CD4-positive, alpha-beta T cell treated with Interleukin-15 for 4 hours (primary cell): ENCODE measurements at places on chromosomes 7 and 10.

GRCh38 chr7:15504351-15504750 lies 57.5 kb downstream of the AGMO start:
- DNase-seq: no peak

DNA sequence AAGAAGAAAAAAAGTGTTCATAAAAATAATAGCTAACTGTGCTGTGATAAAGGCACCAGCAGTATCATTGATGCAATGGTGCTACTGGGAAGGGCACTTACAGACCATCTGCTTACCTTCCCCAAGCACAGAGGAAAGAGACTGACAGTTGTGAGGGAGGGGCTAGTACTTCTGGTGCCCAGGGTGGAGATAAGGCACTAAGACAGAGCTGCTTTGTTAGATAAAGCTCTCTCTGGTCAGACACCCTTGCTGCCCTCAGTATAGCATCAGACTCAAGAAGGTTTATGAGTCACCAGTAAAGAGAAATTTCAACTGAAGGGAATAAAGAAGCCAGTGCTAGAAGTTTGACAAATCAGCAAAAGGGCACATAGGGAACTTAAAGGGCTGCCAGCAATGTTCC lies 325.6 kb downstream of the HPSE2 start:
- DNase-seq: no peak

GRCh38 chr7:69431626-69432025 lies 166.6 kb upstream of the AUTS2 start:
- no peak for DNase-seq

DNA sequence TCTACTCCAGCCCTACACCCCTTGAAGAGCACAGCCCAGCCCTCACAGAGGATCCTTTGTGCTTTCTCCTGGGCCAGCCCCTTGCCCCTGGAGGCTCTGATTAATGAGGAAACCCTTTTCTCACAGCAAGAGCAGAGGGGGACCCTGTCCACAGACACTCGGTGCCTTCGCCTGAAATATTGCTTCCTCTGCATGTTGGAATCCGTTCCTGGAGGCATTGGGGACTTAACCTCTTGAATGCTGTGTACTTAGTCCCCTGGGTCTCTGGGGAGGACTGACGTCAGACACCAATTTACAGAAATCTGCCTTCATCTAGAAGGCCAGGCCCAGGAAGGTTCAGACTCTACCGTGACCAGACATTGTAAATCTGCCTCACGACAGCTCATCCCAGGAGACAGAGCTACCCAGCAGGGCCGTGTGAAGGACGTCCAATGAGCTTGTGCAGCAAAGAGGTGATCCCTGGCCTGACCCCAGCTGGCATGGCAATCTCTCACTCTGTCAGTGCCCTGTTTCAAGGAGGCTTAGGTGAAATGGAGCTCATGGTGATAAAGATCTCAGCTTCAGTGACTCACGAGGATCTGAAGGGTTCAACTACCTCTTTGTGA lies 8.1 kb upstream of the TMEM72 start:
- DNase-seq: no peak

DNA sequence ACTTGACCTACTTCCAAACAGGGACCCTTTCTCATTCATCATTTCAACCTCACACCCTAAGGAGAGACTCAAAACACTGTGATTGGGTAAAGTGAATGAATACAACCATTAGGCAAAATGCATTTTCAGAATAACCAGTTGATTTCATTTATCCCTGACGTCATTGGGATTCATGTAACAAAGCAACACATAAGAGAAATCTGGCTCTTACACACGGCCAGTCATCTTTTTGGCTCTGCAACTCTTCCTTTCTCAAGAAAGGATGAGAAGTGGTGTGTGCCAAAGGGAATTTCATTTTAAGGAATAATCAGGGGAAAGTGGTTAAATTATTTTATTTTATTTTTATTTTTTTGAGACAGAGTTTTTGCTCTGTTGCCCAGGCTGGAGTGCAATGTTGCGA lies 83.1 kb downstream of the CPVL start:
- no peak for DNase-seq

DNA sequence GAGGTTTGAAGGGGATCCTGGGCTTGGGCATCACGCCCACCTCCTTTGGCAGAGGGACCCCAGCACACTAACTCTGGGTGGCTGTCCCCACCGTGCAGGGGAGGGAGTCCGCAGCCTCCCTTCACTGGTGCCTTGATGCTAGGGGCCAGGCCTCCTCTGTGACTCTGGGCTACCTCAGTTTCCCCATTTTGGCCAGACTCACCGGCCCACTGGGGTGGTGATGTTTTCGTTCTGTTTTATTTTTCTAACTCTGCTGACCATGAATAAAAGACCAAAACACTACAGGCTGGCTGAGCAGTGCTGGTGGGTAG lies 503 bp upstream of the TRIP6 start:
- DNase-seq: no peak

DNA sequence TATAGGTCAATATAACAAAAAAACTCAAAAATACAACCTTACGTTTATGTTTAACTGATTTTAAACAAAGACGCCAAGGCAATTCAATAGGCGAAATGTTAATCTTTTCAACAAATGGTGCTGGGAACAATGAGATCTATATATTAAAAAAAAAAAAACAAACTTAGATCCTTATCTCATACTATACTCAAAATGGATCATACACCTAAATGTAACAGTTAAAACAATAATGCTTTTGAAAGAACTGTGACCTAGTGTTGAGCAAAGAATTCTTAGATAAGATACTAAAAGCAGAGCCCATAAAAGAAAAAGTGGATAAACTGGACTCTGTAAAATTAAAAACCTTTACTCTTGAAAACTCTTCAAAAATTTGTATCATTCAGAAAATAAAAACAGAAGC lies 8.6 kb downstream of the TMEM168 start:
- no peak for DNase-seq
